ENCODE measurements at places on chromosomes 2 and 18.

DNA sequence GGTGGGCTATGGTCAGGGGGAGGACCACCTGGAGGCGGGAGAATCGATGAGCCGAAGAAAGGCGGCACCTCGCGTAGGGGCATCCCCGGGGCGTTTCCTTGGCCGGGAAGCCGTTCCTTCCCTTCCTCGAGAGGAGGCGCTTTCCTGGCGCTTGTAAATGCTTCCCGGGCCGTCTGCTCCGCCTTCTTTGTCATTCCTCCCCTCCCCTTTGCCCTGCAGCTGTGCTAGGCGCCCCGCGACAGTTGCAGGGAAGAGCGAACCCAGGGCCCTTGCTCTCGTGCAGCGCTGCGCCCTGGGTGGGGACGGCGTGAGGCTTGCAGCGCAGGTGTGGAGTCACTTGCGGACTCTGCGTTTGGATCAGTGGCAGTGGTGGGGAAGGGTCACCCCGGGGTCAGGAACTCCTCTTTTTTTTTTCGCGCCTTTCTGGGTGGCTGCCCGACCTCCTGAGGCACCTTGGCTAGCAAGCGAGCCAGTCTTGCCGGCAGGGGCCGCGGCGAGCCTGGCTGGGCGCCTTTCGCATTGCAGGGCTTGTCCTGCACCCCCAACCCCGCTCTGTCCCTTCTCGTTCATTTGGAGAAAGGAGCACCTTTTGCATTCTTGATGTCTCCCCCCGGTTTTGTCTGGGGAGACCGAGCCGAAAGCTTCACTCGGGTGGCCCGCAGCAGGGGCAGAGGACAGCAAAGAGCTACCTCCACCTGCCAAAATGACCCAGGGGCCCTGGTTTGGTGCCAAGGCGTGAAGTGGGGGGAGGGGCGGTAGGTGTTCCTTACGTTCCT is 858 bp downstream of the KCNS3 start:
- no peak for DNase-seq

GRCh38 chr2:127407091-127407490 is 11.1 kb upstream of the PROC start:
- no peak for DNase-seq

DNA sequence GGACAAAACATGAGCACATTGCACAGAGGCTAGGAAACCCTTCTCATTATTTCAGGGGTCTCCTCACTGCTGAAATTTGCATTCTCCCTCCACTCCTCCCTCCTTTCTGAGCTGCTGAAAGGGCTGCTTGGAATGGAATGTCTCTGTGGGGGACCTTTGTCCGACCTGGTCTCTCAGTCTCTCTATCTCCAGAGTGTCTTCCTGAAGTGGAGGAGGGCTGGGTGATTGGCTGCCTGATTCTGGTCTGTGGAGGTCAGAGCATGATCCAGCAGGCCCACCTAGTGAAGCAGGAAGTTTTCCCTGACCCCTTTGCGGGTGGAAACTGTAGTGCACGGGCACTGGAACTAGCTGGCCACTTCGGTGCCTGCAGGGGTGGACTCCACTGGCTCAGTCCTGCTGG is 560.5 kb upstream of the HS6ST1 start:
- no peak for DNase-seq

DNA sequence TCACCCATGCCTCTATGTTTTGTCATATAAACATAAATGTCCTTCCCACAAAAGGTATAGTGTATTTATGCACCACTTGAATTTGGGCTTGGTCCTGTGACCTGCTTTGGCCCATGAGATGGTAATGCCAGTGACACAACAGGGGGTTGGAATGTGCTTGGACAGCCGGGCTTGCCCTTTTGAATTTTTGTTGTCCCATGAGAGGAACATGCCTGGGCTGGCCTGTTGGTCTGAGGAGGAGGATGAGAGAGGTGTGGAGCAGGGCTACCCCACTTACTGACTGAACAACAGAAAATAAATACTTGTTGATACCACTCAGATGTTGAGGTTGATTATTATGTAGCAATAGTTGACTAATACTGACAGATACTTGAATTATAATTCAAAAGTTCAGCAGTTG is 63.2 kb upstream of the TCF4 start:
- no peak for DNase-seq

GRCh38 chr2:236355911-236356310 is 91.7 kb upstream of the ASB18 start:
- DNase-seq: no peak

DNA sequence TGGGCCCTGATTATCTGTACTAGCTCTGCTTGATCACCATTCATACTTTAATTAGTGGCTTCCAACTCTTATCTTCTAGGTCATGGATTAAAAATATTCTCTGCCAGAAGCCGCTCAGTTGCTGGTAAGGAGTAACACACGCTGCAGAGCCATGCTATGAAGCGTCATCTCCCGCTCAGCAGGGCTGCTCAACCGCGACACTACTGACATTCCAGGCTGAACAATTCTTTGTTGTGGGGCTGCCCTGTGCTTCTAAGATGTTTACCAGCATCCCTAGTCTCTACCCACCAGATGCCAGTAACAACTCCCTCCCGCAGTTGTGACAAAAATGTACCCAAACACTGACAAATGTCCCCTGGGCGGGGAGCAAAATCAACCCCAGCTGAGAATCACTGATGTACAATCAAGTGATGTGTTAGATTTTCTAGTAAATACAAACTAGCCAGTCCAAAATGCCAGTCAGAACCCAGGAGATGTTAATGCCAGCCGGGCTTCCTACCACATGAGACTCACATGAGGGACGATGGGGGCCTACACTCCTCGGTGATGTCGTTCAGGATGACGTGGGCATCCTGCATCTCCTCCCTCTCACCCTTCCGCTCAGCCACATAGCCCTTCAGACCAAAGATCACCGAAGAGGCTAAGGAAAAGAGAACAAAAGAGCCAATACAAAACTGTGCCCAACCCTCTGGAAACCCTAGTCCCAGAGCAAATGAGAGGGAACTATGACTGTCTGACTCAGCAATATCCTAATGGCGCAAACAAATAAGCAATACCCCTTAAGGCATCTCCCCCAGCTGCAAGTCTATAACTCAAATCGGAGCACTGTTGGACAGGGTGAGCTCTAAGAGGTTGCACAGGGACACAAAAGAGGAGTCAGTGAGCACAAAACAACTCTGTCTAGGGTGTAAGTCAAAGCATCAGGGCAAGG is 15.6 kb downstream of the ILKAP start:
- DNase-seq: no peak

DNA sequence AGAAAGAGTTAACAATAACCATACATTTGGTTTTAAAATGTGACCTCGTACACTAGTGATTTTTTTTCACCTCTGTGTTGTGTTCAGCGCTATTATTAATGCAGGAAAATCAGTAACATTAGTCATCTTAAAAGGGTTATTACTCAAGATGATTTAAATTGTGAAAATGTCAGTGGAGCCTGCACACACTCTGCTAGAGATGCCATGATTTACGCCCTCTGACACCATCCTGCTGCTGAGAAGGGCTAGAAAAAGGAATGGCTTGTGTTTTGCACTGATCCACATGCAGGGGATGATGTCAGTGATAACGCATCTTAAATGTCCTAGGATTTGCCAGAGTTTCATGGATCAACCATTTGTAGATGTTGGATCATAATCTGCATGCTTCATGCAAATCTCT is 121.3 kb upstream of the BOD1L2 start:
- no peak for DNase-seq

- DNase-seq: peak; percentile 31
Observed at GRCh38 chr2:143936848-143937722, 582.8 kb downstream of the ZEB2 start.

DNA sequence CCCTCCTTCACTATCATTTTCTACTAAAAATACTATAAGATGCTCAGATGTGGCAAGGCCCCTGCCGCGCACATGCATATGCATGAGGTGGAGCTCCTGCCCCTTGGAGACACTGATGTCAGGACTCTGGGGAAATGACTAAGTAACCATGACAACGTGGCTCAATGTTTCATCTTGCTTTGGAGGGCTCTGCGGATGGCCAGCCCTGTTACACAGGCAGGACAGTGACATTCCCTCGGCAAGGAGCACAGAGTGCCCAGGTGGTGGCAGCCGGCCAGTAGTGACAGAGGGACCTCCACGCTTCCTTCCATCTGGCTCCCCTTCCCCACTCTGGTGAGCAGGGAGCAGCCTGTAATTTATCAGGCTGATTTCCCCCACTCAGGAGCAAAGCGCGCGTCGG is 364.1 kb downstream of the SS18 start:
- no peak for DNase-seq

DNA sequence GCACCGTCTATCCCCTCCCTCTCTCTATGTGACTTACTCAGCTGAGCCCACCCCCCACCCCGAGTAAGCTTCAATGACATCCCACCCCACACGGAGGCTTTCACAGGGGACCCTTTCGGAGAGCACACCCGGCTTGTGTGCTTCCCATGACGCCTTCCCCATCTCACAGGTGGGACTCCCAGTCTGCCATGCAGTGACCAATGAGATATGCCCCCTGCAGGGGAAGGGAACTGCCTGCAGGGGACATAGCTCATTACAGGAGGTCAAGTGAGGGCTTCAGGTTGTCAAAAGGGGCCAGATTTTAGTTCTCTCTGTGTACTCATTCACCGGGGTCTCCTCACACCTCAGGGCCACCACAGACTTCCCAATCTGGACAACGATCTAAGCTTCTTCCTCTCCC is 112.6 kb downstream of the GAREM1 start:
- DNase-seq: no peak

DNA sequence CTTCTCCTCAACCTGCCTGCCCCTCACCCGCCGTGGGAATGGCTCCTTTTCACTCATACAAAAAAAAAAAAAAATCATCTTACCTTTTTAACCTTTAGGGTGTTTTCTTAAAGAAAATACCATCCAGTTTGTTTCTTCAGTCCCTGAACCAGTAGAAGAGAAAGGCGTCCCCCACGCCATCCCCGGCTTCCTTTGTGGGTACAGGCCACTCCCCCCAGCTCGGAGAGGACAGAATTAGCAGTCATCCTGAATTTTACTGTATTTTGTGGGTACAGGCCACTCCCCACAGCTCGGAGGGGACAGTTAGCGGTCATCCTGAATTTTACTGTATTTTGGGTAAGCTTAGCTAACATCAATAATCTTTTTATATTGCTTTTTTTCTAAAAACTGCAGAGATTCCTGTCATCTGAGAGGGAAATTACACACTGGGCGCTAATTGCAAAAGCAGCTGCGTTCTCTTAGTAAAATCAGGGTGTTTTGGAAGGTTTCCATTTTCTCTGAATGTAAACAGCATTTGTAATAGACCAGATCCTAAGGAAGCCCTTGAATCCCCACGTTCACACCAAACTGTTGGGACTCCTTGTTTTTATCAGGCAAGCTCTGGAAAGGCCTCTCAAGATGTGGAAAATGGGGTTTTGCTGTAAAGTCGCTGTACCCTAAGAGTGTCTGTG is 72.5 kb downstream of the NFATC1 start:
- DNase-seq: no peak

- DNase-seq: peak; percentile 39
Observed at GRCh38 chr18:23992089-23992940, 22.2 kb upstream of the TTC39C start.

DNA sequence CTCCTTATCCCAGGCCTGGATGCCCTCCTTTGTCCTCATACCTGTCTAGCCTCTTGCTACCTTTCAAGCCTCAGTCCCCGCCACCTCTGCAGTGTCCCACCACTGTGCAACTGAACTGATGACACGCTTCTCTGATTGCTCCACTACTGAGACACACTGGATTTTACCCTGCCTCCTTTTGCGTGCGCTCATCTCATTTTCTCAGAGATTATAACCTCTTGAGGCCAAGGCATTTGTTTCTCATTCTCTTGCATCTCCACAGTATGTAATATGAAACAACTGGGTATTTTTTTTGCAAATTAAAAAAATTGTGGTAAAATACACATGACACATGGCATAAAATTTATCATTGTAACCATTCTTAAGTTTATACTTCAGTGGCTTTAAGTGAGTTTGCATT is 95.4 kb downstream of the PRKCE start:
- no peak for DNase-seq

- no peak for DNase-seq
Observed at GRCh38 chr18:62445386-62445917, 77.4 kb upstream of the ZCCHC2 start.

DNA sequence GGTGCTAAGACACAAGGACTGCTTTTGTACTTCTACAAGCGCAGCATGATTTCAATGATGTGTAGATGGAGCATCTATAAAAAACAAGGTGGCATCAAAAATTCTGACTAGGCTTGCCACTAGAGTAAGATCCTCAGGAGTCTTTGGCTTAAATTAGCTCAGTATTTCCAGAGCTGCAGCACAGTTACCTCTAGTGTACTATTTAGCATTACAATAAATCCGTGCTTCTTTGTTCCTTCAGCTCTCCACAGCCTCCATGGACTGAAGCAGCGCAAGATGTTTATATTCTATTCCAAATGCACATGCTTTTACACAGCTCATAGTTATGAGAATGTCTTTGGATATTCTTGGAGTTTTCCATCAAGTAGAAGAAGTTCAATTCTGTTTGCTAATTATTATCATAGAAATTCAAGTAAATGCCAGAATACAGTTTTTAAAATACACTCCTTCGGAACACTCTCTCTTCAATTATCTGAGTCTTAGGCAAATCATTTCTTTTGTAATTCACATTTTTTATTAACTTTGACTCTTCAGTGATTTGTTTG is 1133.0 kb upstream of the LRRTM1 start:
- DNase-seq: no peak

DNA sequence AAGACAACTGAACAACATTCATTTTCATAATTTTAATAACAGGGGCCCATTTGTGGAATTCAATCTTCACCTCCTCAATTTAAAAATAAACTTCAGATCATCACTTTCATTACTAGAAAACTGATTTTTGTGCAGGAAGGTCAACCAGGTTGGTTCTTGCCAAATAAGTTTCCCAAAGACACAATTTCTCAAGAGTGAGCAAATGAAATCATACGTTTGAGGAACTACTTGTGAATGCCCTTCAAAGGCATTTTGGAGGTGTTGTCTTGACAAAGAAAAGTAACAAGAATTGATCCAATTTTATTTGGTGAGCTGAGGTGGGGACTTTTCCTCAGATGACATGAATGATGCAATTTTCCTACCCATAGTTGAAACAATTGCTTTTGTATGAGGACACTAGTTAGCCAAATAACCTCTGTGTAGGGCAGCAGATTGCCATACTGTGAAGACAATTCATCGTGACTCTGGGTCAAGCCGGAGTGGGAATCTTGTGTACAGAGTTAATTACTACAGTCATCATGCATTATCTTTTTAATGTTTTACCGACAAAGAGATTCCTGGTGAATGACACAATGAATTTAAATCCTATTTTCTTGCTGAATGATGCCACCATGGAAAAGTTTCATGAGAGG is 121.8 kb downstream of the TGFA start:
- DNase-seq: no peak

DNA sequence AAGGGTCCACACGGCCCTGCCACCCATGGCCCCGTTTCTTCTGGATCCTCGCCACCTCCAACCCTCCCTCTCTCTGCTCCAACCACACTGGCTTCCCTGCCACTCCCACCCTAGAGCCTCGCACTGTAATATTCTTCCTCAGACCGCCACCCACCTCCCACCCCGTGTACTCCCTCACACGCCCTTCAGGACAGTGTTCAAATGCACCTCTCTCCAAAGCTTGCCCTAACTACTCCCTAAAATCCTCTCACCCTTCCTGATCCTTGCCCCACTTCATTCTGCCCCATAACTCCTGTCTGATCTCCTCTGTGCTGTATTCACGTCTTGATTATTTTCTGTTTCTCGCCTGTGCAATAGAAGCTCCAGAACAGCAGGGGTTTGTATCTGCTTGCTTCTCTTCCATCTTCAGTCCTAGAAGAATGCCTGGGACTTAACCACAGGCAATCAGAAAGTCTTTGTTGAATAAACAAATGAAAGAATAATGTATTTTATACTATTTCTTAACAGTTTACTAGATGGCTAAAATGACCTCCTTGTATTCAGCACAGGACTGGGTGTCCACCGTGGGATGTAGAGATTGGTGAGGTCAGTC is 25.5 kb downstream of the EPB41L3 start:
- DNase-seq: no peak
